Stimulated activated CD8-positive, alpha-beta memory T cell treated with anti-CD3 and anti-CD28 coated beads, Interleukin-4, amount 100 ng/mL, for 24 hours (primary cell): ENCODE measurements at places on chromosomes 1 and 21.

DNA sequence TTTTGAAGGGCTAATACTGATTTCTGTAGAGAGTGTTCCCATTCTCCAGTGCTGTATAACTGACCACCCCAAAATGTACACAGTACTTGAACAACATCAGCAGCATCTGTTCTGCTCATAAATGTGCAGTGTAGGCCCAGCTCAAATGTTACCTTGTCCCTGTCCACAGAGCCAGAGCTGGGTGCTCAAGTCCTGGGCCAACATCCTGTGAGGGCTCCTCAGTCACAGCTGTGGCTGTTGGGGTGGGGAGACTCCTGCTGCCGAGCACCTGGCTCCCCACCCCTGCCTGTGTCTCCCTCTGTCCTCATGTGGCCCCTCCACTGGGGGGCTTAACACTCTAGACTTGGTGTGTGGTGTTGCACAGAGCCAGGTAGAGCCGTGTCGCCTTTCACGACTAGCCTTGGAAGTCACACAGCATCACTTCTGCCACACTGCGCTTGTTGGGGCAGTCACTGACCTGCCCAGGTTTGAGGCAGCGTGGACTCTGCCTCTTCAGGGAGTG is 30.5 kb downstream of the DIP2A start:
- no peak for DNase-seq

- peak; percentile 8 for DNase-seq
These were observed 110.4 kb downstream of the SYT2 start for GRCh38 chr1:202599669-202600431.

- DNase-seq = no peak
These were observed 8.4 kb downstream of the ETV3L start for GRCh38 chr1:157091186-157091585.

- no peak for DNase-seq
These were observed 36.6 kb downstream of the PLXNA2 start for GRCh38 chr1:208207388-208208131.

DNA sequence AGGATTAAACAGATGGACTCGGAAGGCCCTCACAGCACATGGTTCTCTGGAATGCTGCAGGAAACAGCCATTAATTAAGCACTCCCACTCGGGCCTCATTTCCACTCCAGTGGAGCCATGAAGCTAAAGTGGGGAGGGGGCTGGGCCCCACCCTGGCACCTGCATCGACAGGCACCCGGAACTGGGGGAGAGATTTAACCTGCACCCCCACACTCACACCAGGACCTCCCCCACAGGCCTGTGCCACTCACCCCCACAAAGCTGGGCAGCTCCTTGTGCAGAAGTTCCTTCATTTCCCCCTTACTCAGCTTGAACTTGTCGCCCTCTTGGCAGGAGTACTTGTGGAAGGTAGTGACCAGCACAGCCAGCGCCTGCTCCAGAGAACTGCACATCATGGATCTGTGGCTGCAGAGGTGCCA is 2.2 kb downstream of the S100A2 start:
- no peak for DNase-seq
